ENCODE measurements at places on chromosomes 3 and 15.

DNA sequence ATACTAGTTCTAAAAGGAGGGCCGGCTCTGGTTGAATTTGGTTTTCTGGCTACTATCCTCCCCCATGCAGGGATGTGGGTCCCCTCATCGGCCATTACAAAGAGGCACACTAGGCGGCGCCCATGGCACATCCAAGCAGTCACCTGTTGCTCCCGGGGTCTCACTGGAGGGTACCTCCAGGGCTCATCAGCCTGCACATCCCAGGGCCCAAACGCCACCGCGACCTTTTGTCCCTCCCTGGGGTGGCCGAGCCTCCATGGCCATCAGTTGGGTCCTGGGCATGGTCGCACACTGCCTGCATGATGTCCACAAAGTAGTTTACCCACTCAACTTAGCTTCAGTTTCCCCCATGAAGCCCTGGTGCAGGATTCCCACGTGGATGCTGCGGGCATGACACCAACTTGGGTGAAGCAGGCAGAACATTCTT, 28.3 kb downstream of the IDH3A start:
- DNase-seq = no peak

GRCh38 chr3:45626096-45626887, 31.7 kb downstream of the LIMD1 start:
- no peak for DNase-seq

DNA sequence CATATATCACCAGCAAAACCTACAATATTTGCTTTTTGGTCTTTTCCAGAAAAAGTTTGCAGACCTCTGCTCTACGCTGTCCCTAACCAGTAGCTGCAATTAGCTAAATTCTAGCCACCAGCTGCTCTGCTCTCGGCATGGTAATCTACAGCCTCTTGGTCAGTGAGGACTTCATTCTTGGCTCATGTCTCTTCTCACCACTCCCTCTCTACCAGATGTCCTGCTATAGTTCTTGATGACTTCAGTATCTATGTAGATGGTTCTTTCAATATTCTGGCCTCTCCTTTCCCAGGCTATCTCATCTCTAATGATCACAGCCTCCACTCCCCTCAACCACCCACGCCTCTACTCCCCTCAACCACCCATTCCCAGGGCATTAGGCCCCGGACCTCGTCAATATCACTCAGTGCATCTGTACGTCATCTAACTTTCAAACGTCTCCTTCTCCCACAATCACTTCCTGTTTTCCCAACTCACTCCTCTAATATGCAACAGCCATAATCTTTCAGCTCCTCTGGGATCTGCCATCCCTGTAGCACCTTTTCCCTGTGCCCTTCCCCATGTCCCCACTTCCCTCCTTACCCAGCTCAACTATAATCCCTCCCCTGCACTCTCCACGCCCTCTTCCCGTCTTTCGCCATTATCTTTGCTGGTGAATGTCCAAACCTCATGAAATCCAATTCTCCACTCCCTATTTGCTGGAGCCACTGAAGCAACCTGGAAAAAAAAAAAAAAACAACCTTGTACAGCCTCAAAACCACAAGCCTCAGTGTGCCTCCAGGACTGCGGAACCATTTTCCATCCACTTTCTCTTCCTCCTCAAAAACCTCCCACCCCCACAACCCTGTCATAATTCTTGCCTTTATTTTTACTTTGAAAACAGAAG, 429.4 kb upstream of the PROK2 start:
- no peak for DNase-seq

DNA sequence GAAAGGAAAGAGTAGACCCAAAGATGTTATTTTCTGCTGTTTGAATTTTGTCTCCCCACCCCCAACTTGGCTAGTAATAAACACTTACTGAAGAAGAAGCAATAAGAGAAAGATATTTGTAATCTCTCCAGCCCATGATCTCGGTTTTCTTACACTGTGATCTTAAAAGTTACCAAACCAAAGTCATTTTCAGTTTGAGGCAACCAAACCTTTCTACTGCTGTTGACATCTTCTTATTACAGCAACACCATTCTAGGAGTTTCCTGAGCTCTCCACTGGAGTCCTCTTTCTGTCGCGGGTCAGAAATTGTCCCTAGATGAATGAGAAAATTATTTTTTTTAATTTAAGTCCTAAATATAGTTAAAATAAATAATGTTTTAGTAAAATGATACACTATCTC, 21.6 kb downstream of the CLDN18 start:
- no peak for DNase-seq

DNA sequence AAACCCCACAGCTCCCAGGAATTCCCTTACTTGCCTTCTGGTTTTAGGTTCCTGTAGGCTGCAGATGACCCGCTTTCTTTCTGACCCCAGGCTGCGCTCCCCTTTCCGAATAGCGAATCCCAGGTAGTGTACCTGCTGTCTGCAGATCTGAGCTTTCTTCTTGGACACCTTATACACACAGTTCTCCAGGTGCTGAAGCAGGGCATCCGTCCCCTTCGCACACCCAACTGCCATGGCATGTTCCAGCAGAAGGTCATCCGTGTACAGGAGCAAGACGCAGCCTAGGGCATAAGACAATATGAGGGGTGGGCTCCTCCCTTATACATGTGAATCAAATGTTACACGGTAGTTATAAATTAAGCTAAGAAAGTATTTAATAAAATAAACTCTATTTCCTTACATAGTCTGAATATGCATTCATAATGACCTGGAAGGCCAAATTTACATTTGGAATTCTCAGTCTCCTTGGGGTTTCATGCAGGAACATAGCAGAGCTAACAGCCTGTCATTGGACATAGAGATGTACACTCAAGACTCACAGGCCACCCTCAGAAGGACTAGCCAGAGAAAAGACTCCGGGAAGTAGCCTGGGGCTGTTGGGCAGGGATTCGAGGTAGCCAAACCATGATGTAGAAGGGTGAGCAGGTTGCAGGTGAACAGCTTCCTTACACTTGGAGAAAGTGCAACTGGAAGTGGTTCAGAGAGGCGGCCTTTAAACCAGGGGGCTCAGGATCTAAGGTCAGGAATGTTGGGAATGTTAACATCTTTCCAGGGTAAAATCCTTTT, 8.2 kb upstream of the DNAAF4 start:
- DNase-seq = no peak

GRCh38 chr3:48655606-48656005, 7.1 kb downstream of the CELSR3 start:
- DNase-seq = no peak

DNA sequence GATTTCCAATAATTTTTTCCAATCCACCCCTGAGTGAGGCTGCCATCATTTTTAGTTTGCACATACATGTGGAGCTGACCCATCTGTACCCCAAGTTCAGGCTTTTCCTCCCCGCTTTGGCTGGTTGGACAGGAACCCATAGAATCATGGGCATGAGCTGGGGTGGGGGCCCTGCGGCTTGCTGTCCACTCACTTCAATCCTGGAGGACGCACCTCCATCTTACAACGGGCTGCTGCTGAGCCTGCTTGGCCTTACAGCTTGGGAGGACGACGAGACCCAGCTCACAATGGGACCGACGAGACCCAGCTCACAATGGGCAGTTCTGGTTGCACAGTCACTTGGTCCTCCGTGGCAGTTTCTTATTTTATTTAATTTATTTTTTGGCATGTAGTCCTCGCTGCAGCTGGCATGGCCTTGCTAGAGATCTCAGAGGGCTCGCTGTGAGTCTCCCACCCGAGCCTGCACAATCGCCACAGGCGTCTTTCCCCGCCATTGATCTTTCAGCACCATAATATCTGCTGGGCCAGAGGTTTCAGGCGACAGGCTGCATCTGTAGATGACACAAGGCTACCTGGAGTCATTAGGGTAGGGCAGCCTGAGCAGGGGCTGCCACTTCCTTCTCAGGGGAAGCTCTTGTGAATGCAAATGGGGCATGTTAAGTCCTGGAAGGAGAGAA, 19.6 kb upstream of the EPHB3 start:
- no peak for DNase-seq

GRCh38 chr3:155861476-155862183, 7.4 kb upstream of the SLC33A1 start:
- DNase-seq = no peak

DNA sequence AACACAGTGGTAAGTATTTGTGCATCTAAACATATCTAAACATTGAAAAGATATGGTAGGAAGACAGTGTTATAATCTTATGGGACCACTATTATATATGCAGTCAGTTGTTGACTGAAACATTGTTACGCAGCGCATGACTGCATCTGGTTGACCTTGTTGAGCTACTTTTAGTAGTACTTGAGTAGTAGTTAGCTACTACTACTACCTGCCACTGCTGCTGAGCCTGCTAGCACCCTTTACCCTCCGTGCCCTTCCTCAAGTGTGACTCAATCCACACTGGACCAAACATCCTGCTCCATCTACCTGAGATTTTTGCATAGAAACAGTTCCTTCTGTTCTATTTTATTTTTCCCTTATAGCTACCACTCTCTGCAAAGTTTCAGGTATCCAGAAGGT, 123.6 kb upstream of the STRIT1 start:
- DNase-seq = no peak

DNA sequence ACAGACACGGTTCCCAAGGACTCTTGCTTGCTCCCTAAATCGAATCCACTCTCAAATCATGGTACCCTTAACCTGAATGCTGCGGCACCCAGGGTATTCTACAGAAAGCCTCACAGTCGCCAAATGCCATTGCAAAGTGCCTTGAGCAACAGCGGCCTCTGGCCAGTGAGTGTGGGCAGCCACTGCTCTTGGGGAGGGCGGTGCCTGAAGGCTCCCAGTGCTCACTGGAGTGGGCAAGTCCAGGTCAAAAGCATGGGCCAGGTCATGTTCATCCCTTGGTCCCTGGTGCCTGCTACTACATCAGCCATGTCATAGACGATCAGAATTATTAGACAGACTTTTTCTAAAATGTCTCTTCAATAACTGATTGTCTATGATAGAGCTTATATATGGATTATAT, 82.5 kb downstream of the ADAMTS17 start:
- DNase-seq = no peak

DNA sequence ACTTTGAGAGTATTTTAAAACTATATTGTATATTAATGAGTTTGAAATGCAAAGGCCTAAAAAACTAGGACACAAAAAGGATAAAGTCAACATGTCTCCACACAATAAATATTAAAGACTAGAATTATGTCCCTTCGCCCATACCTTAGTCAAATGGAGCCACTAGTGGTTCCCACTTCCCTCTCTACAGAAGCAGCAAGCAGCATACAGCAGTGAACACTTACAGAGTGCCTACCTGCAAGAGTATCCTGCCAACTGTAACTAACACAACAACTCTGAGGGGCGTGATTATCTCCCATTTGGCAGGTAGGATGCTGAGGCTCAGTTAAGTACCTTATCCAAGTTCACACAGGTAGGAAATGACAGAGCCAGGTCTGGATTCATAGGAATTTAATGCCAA, 17.2 kb downstream of the DYNC1LI1 start:
- DNase-seq = no peak

- no peak for DNase-seq
Measured at GRCh38 chr3:4835616-4836043, 143.6 kb upstream of the BHLHE40 start.

DNA sequence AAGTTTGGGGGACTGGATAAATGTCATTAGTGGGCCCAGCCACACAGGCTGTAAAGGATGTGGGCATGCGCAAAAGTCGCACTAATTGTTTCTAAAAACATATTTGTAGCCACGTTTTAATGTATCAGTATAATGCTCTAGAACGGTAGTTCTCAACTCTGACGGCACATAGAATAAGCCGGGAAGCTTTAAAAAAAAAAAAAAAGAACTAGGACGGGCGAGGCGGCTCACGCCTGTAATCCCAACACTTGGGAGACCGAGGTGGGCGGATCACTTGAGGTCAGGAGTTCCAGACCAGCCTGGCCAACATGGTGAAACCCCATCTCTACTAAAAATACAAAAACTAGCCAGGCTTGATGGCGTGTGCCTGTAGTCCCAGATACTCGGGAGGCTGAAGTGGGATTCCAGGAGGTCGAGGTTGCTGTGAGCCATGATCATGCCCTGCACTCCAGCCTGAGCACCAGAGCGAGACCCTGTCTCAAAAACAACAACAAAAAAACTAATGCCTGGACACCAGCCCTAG, 618 bp upstream of the MON1A start:
- DNase-seq = no peak

DNA sequence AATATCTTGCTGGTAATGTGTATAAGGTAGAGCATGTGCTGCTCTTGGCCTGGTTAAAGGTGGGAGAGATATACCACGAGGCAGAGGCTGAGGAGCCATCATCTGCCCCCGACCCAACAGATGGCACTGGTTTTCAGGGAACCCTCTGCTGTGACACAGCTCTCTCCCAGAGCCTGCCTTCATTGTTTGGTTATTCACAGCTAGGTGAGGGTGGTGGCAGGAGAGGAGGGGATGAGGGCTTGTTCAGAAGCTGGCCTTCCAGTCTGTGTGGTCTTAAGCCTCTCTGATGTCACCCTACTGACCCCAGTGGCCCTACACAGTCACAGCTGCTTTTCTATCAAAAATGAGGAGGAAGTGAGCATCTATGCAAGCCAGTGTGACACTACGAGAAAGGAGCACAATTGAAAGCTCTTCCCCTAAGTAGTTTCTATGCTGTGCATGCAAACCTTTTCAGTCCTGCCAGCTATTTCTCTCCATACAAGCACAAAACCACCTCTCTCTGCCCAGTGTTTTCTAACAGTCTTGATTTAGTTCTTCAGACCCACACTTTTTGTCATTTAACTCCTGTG, 258.4 kb upstream of the AGTR1 start:
- no peak for DNase-seq

DNA sequence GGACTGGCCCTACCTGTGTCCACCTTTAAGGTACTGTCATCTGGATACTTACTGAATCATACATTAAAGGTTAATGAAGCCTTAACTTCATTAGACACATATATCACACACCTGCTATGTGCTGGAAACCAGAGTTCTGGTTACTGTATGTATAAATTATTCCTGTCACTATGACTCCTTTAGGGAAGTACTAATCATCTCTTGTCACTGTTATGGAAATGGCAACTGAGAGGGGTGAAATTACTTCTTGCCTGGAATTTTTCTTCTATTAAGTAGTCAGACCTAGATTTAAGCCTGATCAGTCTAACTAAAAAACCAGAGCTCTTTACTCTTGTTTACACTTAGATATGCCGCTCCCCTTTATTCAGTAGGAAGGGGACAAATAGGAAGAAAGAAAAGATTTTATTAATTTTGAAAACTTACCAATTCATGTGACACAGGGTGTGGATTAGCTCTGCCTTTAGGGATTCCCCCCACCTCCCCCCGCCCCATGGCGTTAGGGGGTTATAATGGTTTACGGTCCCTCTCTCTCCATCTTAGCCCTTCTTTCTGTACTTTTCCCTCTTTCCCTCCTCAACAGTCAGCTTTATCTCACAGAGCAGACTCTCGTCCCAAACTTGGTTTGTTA, 152.5 kb downstream of the KLHL25 start:
- DNase-seq = no peak

DNA sequence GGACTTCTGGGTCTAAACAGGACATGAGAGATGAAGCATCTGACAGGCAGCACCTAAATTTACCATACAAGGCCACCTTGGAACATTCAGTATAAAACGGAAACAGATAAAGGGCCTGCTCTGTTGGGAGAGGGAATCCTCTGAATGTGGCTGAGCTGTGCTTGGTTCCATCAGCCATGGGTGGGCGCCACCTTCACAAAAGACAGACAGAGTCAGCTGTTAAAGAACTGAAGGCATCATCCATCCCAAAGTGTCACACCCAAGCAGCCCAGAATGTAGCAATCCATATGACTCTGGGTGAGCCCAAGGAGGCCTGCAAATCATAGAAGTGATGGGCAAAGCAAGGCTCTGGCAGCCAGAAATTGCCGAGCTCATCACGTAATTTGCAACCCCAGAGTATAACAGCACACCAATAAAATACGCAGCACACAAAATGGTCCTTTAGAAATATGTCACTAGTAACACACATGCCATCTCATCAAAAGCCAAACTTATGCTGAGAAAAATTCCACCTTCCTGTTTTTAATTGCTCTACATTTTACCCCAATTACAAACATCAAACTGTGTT, 24.8 kb upstream of the RBP1 start:
- no peak for DNase-seq

GRCh38 chr3:104909721-104910120, 457.0 kb upstream of the ALCAM start:
- DNase-seq = no peak

All from hippocampal formation (tissue), 2 donors.